ENCODE measurements at places on chromosomes 5 and 9. TPM values are rescaled to one million over a fixed set of nuclear protein-coding genes. Genes with fewer than 3 reads are reported as not detected.

DNA sequence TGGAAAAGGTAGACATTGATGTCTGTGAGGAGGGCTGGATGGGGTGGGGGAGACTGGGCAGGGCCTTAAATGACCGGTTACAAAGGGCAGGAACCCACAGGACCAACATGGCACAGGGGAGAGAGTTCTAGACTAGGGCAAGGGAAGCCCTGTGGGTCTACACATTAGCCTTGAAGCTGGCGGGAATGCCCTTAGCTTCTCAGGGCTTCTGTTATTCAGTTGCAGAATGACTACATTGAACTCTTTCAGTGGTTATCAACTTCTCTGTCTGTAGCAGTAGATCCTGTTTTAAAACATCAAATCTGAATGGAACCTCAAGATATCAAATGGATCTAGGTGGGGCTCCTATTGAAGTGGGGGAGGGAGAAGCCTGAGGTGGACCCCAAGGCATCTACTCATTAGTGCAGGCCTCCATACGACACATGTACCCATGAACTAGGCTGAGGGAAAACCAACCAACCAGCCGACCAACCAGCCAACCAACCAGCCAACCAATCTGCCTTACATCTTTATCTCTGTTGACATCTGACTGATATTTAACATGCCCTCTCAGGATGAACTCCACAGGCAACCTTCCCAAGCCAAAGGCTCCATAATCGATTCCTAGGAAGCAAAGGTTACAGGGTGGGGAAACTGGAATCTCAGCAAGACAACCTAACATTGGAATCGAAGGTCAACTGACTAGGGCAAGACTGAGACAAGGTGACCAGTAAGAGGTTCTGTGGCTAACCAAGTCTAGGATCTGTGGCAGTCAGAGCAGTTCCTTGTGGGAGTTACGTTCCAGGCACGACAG lies 48.3 kb downstream of the DAP start:
- no peaks in the 10 kb centered on the region for H3K4me1 ChIP-seq
- no peak overlapping the region for H3K4me3 ChIP-seq
- H3K27ac ChIP-seq = no peak overlapping the region
- peaks cover 4% of the 10 kb centered on the region for H3K36me3 ChIP-seq
- H3K27me3 ChIP-seq = no peaks in the 10 kb centered on the region

- no peaks in the 10 kb centered on the region for H3K27me3 ChIP-seq
- no peak for DNase-seq
- H3K36me3 ChIP-seq = no peaks in the 10 kb centered on the region
- no peaks in the 10 kb centered on the region for H3K4me1 ChIP-seq
- no peak overlapping the region for H3K27ac ChIP-seq
Observed at GRCh38 chr5:128629157-128629556, 91.1 kb upstream of the FBN2 start.

Gene ANKHD1
- total RNA-seq = 120 TPM

GRCh38 chr5:74685979-74686631 lies 1.1 kb downstream of the HEXB start:
- H3K27ac ChIP-seq = peak overlapping the region; percentile 86
- peaks cover 15% of the 10 kb centered on the region for H3K4me1 ChIP-seq
- peaks cover 23% of the 10 kb centered on the region for H3K36me3 ChIP-seq
- H3K27me3 ChIP-seq = no peaks in the 10 kb centered on the region
- peak overlapping the region; percentile 69 for H3K4me3 ChIP-seq

Gene ST8SIA4
- 17.8 TPM for total RNA-seq

DNA sequence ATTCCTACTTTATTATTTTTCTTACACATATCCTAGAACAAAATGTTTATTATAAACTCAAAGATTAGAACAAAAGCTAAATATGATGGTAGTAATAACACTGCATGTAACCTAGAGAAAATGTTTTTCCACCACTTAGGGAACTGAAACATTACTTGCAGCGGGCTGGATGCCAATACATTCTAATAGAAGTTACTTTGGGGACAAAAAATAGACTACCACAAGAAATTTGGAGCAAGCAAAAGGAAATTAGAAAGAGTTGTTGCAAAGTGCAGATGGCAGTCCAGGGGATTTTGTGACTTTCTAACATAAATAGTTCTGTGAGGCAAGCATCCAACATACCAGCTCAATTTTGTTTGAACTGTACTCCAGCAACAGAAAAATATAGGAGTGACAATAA lies 255.3 kb upstream of the GRIN3A start:
- no peaks in the 10 kb centered on the region for H3K27me3 ChIP-seq
- H3K27ac ChIP-seq = no peak overlapping the region
- H3K4me1 ChIP-seq = no peaks in the 10 kb centered on the region
- no peak for DNase-seq
- no peaks in the 10 kb centered on the region for H3K36me3 ChIP-seq

DNA sequence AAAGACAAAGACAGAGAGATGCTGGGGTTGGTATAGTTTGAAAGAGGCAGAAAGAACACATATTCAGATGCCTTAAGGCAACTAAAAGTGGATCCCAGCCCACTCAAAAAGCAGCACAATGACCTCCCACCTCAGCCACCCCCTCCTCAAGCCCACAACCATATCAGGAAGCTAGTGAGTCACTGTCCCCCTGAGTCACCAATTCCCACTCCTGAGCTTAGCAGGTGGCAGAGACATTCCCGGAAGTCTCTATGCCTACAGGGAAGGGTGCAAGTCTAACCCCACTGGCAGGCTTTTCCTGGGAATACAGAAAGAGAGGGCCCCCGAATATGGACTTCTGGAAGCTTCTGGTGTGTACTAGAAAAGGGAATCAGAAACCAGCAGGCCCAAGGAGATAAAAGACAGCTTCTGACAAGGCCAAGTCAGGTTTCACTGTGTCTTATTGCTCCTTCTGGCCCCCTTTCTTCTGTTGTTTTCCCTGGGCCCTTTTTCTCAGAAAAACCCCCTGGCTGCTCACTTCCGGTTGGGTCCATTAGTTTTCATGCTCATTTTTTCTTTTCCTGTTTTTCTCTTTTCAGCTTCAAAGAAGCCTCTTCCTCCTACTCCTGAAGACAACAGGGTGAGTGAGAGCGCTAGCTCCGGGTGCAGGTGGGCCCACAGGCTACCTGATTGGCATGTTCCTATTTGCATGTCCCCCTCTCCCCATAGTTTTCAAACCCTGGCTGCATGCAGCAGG lies 36.8 kb downstream of the ITK start:
- H3K36me3 ChIP-seq = no peaks in the 10 kb centered on the region
- H3K4me1 ChIP-seq = no peaks in the 10 kb centered on the region
- H3K27ac ChIP-seq = no peak overlapping the region
- H3K4me3 ChIP-seq = no peak overlapping the region
- no peak for DNase-seq

DNA sequence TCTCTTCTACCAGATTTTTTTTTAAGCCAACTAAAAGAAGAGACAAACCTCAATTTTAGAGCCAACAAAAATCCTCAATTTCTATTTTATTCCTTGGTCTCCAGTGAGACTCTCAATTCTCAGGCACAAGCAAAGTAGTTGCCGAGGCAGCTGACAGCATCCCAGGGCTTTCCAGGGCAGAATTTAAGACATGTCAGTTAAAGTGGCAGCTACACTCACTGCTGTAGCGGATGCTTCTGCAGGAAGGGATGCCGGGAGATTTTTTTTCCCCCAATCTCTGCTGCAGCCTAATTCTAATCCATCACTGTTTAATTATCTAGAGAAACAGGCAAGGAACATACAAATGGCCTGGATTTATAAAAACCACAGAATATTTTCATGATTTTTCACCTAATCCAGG lies 57.0 kb downstream of the TTC39B start:
- no peak overlapping the region for H3K27ac ChIP-seq
- no peak for DNase-seq
- H3K27me3 ChIP-seq = no peaks in the 10 kb centered on the region

- H3K36me3 ChIP-seq = no peaks in the 10 kb centered on the region
- DNase-seq = no peak
- H3K4me1 ChIP-seq = peaks cover 25% of the 10 kb centered on the region
- no peaks in the 10 kb centered on the region for H3K27me3 ChIP-seq
- H3K4me3 ChIP-seq = no peak overlapping the region
Observed at GRCh38 chr5:14193496-14193895, 50.4 kb downstream of the TRIO start.

DNA sequence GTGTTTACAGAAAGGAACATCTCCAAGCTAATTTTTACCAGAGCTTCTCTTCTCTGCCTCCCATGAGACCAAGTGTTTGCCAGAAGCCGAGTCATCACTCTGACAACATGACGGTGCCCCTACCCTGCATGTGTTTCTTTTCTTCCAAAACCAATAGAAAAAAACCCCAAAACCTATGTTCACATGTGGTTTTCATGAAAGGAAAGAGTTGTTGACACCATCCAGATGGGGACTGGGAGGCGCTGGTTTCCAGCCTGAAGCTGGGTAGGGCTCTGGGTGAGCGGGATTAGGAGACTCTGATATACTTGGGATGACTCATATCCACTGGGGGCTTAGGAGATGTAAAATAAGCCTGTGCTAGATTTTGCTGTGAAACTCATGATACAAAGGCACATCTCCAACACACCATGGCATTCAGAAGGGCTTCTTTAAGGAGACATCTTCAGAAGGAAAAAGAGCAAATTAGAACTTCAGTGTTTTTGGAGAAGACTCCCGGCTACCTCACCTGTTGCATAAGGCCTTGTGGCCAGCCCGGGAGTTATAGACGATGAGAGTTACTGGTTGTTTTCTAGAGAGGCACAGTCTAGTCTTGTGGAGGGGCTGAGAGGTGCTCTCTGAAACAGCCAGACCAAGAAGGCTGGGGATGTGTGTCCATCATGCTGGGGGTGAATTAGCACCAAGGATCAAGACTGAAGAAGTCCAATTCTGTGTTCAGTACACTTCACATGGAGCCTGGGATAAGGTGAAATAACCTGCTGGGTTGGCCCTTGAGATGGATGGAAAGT lies 108.9 kb upstream of the LHFPL2 start:
- no peaks in the 10 kb centered on the region for H3K27me3 ChIP-seq
- no peak overlapping the region for H3K27ac ChIP-seq
- H3K4me1 ChIP-seq = no peaks in the 10 kb centered on the region
- H3K36me3 ChIP-seq = no peaks in the 10 kb centered on the region

Measured in upper lobe of right lung (tissue), 1 donor.